ENCODE measurements at places on chromosomes 1 and 21.

DNA sequence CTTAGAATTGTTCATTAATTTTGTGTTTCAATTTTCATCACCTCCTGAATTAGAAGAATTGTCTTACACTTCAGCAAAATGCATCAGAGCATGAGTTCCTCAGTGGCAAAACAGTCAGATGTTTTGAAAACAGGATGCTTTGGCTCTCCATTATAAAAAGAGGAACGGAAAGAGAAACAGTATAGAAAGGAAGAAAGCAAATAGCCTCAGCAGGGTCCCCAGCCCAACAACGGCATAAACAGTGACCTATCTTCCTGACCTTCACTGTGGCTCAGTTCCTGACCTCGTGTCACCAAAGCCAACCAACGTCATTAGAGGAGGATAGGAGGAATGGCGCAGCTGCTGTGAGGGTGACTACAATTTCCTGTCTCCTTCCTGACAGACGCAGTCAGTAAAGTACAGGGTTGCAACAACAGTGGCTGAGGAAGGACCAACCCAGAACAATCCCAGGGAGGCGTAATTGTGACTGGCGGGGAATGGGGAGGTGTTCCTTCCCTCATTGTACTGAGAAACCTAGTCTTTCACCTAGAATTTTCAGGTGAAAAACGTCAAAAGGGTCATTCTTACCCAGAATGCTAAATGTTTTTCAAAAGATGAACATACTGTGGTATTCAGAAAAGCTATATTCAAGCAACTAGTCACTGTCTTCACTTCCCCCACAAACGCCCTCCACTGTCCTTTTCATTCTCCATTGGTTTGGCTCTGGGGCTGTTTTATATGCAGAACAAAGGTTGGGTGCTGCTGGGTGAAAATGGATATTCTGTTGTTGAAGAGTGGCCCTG, 197.9 kb upstream of the SGIP1 start:
- no peak for DNase-seq

GRCh38 chr1:24932725-24933294, 2.7 kb upstream of the RUNX3 start:
- DNase-seq = no peak

- no peak for DNase-seq
Measured at GRCh38 chr21:45622416-45623097, 21.0 kb upstream of the PCBP3 start.

GRCh38 chr1:143497374-143497747, 474.4 kb downstream of the FAM72C start:
- DNase-seq = no peak

DNA sequence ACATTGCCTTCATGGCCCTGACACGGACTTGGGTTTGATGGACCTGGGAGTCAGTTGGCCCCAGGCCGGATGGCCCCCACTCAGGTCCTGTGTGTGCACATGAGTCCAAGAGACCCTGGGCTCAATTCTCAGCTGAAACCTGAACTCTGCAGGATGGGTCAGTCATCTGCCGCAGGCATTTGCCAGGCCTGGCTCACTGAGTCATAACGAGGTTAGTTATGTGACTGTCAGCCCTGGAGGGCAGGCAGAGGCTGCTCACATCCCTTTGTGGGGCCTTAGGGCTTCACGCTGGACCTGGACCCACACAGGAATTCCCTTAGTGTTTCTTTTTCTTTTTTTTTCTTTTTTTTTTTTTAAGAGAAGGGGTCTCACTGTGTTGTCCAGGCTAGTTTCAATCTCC, 46.5 kb downstream of the PSMG1 start:
- peak; percentile 50 for DNase-seq

- DNase-seq = no peak
Measured at GRCh38 chr1:83554174-83554573, 444.8 kb downstream of the TTLL7 start.

DNA sequence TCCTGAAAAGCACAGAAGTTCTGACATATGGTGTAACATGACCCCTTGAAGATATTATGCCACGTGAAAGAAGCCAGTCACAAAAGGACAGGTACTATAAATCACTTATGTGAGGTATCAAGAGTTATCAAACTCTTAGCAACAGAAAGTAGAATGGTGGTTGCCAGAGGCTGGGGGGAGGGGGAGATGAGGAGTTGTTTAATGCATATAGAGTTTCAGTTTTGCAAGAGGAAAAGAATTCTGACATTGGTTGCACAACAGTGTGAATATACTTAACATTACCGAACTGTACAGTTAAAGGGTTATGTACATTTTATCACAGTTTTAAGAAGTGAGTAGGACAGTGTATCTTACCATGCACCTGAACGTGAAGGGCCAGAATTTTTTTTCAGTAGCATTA, 80.0 kb downstream of the USP25 start:
- DNase-seq = peak; percentile 75

- no peak for DNase-seq
Measured at GRCh38 chr1:32894681-32895080, 6.5 kb downstream of the TMEM54 start.

GRCh38 chr1:20521960-20522861, 14.3 kb upstream of the MUL1 start:
- peak; percentile 63 for DNase-seq

DNA sequence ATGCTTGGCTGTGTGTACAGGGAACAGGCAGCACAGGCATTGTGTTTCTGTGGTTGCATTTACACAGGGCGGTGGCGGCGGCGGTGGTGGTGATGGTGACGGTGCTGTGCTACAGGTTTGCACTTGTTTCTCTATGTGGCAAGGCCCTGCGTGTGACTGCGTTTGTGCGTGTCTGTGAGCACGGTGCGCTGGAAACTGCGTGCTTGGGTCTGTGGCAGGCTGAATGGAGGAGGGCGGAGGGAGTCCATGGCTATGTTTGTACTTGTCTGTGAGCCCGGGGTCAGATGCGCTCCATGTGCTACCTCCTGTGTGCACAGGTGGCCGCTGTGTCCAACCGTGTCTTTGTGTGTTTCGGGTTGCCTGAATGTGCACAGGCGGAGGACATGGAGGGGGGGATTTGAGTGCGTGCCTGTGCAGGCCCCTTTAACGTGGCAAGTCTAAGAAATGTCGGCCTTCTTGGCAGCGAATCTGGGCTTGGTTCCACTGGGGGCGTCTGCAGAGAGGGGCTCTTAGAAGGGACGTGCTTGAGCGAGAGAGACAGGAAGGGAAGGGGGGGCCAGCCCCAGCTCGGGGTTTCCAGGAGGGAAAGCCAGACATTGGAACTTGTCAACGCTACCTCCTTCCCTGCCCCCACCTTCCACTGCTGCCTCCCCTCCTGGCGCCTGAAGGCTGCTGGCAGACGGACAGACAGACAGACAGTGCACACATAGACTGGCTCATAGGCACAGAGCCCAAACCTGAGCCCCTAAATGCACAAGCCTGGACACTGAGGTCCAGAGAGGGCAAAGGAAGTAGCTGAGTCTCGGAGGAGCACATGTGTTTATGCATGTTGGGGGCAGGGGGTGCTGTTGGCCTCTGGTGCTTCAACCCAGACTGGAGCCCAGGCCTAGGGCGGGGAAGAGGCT, 32.7 kb upstream of the WASF2 start:
- DNase-seq = no peak

DNA sequence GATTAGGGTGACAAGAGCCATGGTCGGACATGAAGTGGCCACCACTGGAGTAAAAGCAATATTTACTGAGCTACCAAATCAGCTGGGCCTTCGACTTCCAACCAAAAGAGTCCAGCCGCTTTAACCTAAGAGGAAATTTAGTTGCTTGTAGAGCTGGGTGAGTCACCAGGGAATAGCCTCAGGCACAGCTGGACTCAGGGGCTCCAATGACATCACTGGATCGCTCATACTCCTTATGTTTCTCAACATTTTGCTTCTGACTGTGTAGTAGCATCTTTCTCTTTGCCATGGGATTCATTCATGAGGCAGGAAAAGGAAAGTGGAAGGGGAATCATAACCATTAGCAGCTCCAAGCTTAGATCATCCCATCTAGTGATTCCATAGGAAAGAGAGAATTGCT, 664.4 kb downstream of the MATN1 start:
- DNase-seq = no peak

- DNase-seq = no peak
Measured at GRCh38 chr1:211811848-211812247, 18.7 kb downstream of the LPGAT1 start.

GRCh38 chr1:21939650-21940374, 2.7 kb upstream of the HSPG2 start:
- DNase-seq = peak; percentile 96

DNA sequence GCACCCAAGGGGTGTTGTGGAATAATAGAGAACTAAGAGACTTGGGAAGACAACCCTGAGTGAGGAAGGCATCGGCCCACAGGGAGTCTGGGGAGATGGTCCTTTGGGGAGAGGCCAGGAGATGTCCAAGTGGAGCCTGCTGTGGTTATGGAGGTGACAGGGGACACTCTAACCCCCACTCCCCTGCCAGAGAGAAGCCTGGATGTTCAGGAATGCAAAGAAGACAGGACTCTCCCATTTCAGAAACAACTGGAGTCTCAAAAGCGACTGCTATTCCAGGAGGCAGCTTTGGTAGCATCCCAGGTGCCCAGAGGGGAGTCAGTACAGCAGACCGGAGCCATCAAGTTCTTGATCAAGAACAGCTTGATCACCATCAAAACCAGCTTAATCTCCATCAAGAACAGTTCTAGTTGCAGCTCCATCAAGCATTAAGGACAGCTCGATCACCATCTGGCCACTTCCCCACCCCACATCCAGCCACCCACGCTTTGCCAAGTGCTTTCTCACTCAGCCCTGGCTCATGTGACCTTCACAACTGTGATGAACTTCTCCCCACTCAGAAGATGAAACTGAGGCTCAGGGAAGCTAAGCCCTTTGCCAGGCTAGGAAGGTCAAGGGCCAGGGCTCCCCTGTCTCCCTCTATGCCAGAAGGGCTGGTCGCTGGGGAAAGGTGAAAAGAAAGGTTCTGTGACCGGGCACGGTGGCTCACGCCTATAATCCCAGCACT, 743 bp downstream of the CD52 start:
- DNase-seq = no peak

GRCh38 chr1:86788300-86789206, 84.2 kb downstream of the SH3GLB1 start:
- peak; percentile 96 for DNase-seq

- peak; percentile 82 for DNase-seq
Measured at GRCh38 chr1:16386454-16387113, 19.5 kb downstream of the SZRD1 start.

GRCh38 chr1:204194771-204195170, 1.5 kb downstream of the KISS1 start:
- DNase-seq = no peak

DNA sequence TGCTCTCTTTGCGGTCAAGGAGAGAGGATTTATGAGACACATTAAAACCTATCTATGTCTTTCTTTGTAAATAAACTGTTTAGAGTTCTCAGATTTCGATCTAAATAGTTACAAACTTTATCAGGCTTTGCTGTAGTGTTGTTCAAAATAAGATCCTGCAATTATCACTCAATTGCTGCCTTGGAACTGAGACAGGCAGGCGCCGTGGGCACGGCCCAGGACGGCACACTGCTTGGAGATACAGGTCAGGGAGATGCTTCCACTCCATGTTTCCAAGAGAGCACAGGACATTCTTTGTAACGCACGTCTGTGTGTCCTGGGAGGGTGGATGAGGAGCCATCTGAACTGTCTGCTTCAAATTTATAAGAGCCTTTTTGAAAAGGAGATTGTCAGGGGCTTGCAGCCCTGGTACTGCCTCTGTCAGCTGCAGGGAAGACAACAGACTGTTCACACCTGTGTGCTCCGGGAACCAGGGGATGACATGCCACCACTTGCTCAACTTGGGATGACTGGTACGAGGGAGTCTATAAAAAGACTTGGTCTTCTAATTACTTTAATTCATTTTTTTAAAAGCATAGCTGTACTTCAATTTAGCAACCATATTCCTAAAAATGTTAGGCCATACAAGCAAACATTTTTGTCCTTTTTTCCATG, 472.9 kb upstream of the RUNX1 start:
- no peak for DNase-seq

DNA sequence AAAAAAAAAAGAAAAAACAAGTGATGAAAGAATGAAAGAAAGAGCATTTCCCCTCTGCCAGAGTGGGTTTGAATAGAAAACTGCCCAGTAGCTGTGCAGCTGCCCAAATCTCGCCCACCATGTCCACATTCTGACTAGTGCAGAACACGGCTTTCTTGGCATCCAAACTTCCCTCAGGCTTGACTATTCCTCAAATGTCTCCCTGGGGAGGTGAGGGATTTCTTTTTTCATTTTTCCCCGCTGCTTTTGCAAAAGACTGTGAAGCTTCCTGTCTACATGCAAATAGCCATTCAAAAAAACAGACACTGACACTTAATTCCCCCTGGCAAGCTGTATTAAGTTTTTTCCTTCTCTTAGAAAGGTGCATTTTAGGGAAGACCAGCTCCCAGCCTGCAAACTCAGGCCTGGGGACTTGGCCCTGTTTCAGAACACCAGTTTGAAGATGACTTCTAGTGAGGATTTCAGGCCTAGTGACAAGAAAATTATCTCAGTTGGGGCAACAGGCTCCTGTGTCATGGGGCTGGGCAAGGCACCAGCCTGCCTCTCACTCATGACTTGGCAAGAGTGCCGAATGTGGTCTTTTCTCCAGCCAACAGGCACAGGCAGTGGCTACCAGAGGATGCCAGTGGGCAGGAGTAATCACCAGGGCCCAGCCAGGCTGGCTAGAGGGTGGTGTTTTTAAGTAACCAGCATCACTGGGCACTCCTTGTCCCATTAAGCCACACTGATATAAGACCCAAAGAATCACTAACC, 178.1 kb upstream of the NFIA start:
- DNase-seq = no peak

DNA sequence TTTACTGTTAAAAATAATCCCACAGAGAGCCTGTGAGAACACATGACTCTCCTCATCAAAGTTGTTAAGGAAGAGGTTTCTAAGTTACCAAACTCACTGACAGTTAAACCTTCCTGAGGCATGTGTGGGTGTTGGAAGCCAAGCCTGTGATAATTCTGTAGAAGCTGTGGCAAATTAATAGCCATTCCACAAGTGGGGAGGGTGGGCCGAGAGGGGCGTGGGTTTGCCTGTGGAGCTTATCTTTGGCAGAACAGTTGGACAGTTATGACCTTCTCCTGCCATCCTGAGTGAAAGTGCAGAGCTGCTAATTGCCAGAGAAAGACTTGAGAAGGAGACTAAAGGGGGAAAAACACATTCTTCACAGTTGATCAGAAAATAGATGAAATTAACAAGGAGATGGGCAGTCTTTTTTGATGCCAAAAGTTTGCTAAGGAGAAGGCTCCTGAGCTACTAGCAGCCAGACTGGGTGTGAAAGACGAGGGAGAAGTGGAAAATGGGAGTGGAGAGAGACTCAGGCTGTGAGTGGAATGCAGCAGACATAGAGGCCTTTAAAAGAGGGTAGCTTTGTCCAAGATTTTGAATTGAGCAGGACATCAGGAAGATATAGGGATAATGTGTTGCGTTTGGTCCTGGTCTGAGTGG, 1.6 kb upstream of the PLA2G2C start:
- no peak for DNase-seq

Data from amniotic epithelial cell (primary cell).